ENCODE measurements at places on chromosomes 4 and X. TPM values are rescaled to one million over a fixed set of nuclear protein-coding genes. Genes with fewer than 3 reads are reported as not detected.

The STATH gene
- not detected for polyA plus RNA-seq

DNA sequence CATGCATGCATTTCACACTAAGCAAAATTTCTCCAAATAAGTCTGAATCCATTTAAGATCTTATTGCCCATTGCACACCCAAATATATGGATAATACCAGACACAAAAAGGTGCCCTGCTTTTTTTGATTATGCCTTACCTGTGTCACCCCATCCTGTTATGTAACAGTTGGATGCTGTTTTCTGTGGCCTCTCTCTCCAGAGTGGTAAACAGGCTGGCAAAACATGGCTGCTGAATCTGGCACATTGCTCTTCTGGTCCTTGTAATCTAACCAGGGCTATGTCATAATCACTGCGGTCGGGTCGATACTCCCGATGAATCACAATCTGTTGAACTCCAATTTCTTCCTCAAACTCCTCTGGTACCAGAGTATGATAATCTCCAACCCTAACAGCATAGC is 70.1 kb downstream of the PRSS12 start:
- no peak for DNase-seq

The TLL1 gene
- polyA plus RNA-seq, result 1.7 TPM

- no peak for DNase-seq
These were observed 177.5 kb downstream of the ANKRD50 start for GRCh38 chr4:124535003-124535402.

The ASB12 gene
- polyA plus RNA-seq, result 24.3 TPM

- DNase-seq, result no peak
These were observed 331.8 kb upstream of the TENM3 start for GRCh38 chr4:181911420-181911819.

GRCh38 chr4:53777244-53777984 is 186.1 kb upstream of the LNX1 start:
- no peak for DNase-seq

The NLGN4X gene
- 2.5 TPM for polyA plus RNA-seq

The IL13RA1 gene
- 35.8 TPM for polyA plus RNA-seq

- no peak for DNase-seq
These were observed 123.1 kb downstream of the BTC start for GRCh38 chr4:74671080-74671698.

DNA sequence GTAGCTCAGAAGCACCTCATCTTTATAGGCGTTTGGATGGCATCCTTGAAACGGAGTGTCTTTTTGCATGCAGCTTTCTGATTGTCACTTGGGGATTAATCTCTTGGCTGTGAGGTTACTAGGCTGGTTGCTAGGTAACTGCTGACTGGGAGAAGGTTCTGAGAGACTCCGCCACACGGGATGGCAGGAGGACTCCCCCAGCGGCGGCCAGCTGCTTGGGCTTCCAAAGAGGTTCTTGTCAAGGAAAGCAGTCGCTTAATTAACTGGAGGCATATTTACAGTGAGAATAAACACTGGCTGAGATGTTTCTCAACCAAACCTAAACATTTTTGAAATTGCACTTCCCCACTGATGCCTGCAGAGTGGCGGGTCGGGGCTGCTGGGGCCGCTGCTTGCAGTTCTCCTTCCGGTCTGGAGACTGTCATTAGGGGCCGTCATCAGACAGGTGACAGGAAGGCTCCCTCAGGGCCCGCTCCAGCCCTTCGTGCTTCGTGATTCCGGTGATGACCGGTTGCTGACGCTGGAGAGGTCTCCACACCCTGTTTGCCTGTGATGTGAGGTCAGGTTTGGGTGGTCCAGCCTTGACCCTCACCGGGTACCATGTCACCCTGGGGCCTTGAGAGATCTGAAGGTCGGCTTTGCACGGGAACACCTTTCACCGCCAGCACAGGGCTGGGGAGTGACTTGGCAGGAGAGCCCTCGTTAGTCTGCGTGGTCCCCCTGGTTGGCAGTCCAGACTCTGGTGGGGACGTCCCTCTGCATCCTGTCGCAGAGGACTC is 9.1 kb downstream of the NSG1 start:
- DNase-seq, result no peak

- no peak for DNase-seq
These were observed 75.0 kb downstream of the NBDY start for GRCh38 chrX:56803850-56804681.

DNA sequence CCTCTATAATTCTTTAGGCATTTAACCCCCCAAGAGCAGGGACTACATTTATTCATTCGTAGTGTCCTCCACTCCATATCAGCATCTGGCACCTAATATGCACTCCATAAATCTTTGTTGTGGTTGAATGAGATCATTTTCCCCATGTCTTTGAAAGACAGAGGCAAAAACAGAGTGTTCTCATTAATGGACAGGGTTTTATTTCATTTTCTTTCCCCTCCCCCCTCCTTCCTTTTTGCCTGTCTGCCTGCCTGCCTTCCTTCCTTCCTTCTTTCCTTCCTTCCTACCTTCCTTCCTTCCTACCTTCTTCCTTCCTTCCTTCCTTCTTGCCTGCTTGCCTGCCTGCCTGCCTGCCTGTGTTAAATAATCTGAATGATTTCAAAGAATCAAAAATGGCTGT is 83.2 kb downstream of the SHROOM3 start:
- DNase-seq, result no peak

Measured in hindlimb muscle (tissue), 1 donor.